Activated naive CD8-positive, alpha-beta T cell treated with anti-CD3 and anti-CD28 coated beads, Interleukin-2, amount 50 U/mL, for 16 hours (primary cell): ENCODE measurements at places on chromosomes 4 and X.

- DNase-seq: no peak
Observed at GRCh38 chr4:187090401-187090800, 366.7 kb upstream of the FAT1 start.

DNA sequence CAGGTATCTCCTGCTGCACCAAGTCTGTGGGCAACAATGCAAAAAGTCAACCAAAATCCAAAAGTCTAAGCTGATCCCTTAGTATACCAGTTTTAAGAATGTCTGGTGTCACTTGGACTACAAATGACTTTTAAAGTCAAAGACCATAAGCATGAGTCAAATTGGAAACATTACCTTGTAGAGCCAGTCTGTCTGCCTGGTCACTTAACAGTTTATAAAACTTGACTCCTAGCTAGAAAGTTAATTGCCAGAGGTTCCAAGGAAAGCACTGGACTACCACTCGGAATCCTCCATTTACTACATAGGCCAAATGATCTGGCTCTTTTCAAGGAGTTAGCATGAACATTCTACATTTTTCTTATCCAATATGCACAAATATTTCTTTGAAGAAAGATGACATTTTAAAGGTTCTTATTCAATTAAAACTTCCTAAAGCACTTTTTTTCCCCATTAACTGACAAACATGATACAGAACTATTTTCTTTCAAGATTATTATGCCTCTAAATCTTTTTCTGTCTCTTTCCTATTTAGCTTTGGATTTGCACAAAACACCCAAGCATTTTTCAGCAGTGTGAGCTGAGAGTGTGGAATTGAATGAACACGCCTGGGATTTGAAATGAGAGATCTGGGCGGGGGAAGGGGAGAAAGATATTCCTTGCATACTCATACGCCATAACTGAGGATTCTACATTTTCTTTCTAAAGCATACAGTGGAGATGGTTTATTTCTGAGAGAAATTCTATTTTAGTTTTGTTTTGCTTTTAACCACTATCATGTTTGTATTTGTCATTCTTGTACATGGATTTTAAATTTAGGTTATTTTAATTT lies 188.4 kb downstream of the SHROOM3 start:
- no peak for DNase-seq

DNA sequence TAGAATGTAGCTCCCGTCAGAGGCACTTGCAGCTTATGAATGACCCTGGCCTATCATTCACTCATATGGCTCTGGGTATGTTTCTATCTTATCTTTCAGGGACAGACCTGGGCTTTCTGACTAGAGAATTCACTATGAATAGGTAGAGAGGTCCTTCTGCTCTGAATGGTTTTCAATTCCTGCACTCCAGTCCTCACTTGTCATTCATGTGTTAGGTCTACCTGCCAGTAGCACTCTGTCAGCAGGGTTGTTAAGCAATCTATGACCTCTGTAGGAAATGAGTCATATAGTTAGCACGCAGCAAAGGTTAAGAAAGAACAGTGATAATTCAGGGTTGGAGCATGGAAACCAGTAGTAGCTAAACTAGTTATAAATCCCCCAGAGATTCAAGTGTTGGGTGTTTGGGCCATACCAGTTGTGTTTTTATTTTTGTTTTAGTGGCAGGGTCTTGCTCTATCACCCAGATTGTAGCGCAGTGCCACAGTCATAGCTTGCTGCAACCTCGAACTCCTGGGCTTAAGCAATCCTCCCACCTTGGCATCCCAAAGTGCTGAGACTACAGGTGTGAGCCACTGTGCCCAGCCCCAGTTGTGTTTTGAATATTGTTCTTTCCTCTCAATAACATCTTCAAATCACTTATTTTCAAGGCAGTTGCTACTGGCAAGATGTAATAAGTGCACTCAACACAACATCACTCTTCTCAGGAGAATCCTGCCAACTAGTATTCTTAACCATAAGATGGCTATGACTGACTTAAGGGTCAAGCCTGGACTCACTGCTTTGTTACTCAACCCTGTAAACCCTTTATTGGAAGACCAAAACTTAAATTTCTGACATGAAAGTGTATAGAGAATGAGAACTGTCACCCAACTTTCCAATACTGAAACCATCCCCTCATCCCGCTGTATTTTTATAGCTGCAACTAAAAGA lies 25.1 kb downstream of the ARL13A start:
- no peak for DNase-seq

GRCh38 chrX:129741880-129742758 lies 3.3 kb downstream of the XPNPEP2 start:
- DNase-seq: no peak

- no peak for DNase-seq
Observed at GRCh38 chr4:31748382-31748781, 1028.2 kb downstream of the PCDH7 start.

DNA sequence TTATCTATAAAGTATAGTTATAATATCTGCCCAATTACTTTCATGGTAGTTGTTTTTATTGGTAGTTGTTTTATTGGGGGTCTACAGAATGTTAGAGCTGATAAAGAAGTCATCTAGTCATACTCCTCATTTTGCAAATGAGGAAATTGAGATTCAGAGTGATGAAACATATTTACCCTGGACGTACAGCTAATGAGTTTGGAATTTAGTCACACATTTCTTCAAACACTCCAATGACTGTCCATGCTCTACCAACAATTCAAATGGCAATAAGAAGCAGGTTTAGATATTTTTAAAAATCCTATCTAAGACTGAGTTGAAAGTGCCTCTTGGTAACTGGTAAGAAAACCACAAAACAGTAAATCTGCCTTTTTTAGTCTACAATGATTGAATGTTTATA lies 98.2 kb downstream of the MAGEC1 start:
- DNase-seq: no peak

GRCh38 chr4:128606173-128606572 lies 203.3 kb upstream of the JADE1 start:
- DNase-seq: no peak

DNA sequence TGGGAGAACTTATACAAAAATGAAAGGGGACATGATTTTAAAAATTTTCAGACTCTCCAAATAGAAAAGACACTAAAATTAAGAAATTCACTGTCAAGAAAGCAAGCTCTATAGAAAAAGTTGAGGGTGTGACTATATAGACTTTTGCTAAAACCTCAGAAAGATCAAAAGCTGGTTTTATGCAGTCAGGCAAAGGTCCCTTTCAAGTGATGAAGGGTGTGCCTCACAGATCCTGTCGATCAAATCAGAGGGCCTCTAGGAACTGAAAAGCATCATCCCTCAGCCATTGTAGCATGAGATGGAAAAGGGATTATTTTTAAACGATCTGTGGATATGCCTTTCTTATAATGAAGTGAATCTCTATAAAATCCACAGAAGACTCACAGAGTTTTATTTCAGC lies 116.5 kb downstream of the FAM13A start:
- no peak for DNase-seq
